ENCODE measurements at places on chromosomes 16 and 17. TPM values are rescaled to one million over a fixed set of nuclear protein-coding genes. Genes with fewer than 3 reads are reported as not detected.

The PPP4C gene
- 147 TPM for total RNA-seq

The CIITA gene
- total RNA-seq: 0.07 TPM

The MT1H gene
- total RNA-seq: not detected

The FKBP10 gene
- 83.2 TPM for total RNA-seq

The DNAAF8 gene
- total RNA-seq: not detected

The KIF19 gene
- total RNA-seq: 4.9 TPM
